ENCODE measurements at places on chromosomes 5 and 9.

DNA sequence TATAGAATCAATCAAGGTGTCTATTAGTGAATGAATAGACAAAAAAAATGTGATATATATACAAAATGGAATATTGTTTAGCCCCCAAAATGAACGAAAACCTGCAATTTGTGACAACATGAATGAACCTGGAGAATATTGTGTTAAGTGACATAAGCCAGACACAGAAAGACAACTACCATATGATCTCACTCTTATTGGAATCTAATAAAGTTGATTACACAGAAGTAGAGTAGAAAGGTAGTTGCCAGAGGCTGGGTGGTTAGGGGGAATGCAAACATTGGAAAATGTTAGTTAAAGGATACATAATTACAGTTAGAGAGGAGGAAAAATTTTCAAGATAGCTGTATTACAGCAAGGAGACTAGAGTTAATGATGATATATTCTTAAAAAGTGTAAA is 1962.3 kb downstream of the EFNA5 start:
- DNase-seq: no peak

- no peak for DNase-seq
Measured at GRCh38 chr5:77366717-77367500, 125.2 kb downstream of the WDR41 start.

DNA sequence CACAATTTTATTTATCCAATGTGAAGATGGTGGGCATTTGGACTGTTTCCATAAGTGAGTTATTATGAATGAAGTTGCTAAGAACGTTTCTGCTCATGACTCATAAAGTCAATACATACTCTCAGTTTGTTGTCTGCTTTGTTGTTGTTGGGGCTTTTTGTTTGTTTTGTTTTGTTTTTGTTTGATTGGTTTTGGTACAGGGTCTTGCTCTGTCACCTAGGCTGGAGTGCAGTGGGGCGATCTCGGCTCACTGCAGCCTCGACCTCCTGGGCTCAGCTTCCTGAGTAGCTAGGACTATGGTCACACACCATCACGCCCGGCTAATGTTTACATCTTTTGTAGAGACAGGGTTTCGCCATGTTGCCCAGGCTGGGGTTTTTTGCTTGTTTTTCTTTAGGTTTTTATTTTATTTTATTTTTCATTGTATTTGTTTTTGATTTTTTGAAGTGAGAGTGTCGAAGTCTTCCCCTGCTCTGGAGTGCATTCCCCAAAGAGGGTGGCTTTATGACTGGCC is 18.0 kb downstream of the TRIM7 start:
- no peak for DNase-seq

DNA sequence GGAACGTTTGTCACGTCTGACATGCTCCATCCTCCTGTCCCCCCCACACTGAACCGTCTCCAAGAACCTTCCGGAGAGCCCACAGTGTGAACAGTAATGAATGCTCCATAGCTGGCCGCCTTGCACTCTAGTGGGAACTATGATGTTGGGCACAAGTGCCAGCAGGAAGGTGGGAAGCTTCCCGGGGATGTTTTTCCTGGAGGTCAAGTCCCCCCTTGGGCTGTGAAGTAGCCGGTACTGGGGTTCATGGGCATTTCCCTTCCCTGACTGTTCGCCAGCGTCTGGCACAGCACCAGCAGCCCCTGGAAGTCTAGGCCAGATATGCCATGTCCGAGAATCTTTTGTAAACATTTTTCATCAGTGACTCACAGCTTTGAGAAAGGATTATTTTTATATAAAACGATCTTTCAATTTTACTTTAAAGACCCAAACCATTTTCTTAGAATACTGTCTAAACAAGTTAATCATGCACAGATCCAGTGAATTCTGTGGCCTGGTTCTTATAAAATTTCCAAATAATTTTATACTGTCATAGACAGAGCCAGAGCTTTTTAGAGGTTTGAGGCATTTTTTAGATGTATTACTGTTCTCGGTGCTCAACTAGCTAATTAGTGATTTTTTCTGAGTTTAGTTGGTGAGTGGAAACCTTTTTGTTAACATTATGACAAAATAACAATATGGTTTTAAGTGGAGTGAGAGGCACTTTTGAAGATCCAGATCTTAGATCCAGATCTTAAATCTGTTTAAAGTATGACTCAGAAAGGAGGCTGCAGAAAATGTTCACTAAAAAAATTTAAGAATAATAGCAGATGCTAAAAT is 11.6 kb downstream of the ABL1 start:
- DNase-seq: no peak

GRCh38 chr5:141420855-141421488 is at the start of gene PCDHGA11:
Gene PCDHGA11 (plus strand): TSS chr5:141421051. CDS start chr5:141421228, 177 bp downstream.
- no peak for DNase-seq

DNA sequence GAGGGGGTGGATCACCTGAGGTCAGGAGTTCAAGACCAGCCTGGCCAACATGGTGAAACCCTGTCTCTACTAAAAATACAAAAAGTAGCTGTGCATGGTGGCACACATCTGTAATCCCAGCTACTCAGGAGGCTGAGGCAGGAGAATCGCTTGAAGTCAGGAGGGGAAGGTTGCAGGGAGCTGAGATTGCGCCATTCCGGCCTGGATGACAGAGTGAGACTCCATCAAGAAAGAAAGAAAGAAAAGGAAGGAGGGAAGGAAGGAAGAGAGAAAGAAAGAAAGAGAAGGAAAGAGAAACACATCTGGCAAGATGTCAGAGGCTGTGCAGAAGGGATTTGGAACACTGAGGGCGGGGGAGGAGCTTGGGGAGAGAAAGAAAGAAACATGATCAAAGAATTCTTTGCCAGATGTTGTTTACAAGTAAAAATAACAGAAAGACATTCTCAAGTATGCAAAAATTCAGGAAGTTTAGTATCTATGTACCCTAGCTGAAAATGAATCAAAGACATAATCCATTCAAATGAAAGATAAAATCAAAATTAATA is 93.7 kb downstream of the AK8 start:
- no peak for DNase-seq

GRCh38 chr9:135488013-135488330 is 8.4 kb downstream of the PPP1R26 start:
- DNase-seq: no peak

GRCh38 chr5:176573564-176574296 is 24.6 kb downstream of the CDHR2 start:
- peak; percentile 79 for DNase-seq

- DNase-seq: no peak
Measured at GRCh38 chr5:169029037-169029436, 271.9 kb downstream of the SLIT3 start.

GRCh38 chr5:111513131-111513520 is 791 bp upstream of the STARD4 start:
- no peak for DNase-seq

GRCh38 chr5:104431002-104431620 is 868.5 kb upstream of the NUDT12 start:
- no peak for DNase-seq

- no peak for DNase-seq
Measured at GRCh38 chr9:137313326-137313936, 11.4 kb upstream of the NRARP start.

DNA sequence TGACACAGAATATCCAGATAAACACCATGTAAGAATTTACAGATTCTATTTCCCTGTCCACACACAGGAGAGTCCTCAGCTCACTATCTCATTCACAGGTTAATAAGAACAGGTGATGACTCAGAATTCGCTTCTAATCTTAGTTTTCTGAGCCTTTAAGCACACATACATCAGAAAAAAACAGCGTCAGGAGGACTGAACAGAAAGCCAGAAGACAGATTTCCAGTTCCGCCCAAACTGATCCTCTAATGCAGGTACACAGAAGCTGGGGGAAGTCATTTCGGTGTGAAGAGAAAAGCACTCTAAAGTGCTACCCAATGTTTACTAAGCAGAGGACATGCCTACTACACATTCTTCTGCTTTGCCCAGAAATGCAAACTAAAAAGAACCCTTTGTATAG is 1.6 kb downstream of the CEMIP2 start:
- DNase-seq: no peak

GRCh38 chr9:110191615-110192014 is 16.3 kb downstream of the C9orf152 start:
- no peak for DNase-seq

- no peak for DNase-seq
Measured at GRCh38 chr9:97109194-97109811, 70.4 kb upstream of the CTSV start.

DNA sequence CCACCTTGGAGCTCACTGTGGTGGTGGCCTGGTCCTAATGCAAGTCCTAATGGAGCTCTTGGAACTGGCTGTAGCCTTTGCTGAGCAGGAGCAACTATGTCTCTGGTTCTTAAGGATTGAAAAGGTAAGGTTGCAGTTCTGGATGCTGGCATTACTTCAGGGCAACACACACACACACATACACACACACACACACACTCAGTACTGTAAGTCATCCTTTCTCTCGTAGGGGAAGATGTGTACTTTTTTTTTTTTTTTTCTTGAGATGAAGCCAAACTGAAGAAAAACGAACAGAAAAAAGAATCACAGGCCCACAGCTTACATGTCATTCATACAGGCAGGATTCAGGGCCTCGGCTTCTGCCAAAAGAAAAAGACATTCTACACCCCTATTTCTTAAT is 81.1 kb upstream of the RPS23 start:
- DNase-seq: no peak

- DNase-seq: no peak
Measured at GRCh38 chr9:68443624-68444023, 87.2 kb downstream of the PGM5 start.

DNA sequence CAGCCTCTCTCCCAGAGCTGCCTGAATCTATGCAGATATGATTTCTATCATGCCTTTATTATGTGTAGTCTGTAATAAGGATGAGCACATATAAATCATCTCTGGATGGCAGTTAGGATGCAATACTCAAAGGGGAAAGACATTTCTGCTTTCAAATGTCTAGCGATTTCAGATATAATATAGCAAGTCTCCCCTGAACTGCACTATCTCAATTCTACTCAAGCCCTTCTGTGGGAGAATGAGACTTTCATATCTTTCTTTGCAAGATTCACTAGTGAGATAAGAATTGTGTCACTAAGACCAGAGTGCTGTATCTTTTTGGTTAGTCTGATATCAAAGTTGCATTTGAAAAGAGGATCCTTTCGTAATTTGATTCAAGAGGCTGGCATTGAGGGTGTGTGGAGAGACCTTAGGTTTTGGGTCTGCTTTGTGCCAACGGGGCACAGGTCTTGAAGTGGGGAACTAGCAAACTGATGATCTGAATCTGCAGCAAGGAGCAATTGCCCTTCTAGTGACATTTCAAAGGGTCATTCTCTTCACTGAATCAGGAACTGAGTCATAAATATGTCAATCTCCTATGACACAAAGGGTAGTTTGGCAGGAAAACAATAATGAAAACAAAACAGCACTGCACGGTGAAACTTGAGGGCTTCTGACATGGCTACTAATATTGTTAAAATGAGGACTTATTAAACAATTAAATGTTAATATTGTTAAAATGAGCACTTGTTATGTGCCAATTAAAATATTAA is 305.5 kb upstream of the CLINT1 start:
- DNase-seq: no peak

DNA sequence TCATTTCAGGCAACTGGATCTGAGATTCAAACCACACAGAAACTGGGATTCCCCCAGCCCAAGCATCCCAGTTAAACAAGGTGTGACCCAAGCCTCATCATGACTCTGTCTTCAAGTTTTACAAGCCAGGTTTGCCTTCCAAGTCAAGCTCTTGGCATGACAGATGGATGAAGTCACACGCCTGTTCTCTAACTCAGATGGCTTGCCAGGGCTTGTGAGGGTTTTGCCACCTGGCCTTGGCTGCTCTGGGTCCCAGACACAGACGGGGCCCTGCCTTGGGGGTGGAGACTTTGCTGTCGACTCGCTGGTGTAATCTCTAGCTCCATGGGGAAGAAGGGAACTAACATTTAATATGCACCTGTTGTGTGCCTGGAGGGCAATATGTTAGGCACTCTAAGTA is 95.8 kb upstream of the RARS1 start:
- DNase-seq: no peak

- DNase-seq: no peak
Measured at GRCh38 chr9:15519831-15520230, 9.1 kb upstream of the PSIP1 start.

GRCh38 chr9:94821098-94821887 is 94.8 kb downstream of the AOPEP start:
- DNase-seq: no peak

GRCh38 chr5:140240987-140241706 is 61.8 kb downstream of the PFDN1 start:
- DNase-seq: no peak

GRCh38 chr5:149344151-149344550 is 1.1 kb upstream of the GRPEL2 start:
- no peak for DNase-seq

DNA sequence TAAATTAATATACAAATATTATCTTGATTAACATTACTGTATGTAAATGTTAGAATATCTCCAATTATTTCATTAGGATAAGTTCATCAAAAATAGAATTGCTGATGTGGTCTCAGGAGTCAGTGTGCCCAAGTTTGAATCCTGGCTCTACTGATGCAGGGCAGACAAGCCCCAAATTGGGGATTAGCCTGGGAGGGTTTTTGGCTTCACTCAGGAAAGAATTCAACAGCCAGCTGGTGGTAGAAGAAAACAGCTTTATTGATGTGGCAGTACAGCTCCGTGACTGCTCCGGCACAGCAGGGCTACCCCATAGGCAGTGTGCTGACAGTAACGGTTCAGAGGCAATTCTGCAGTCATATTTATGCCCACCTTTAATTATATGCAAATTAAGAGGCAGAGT is 32.5 kb downstream of the COL27A1 start:
- no peak for DNase-seq

GRCh38 chr5:74536658-74537057 is 103.9 kb downstream of the ENC1 start:
- no peak for DNase-seq

- DNase-seq: no peak
Measured at GRCh38 chr9:12748016-12748415, 26.8 kb upstream of the LURAP1L start.

- no peak for DNase-seq
Measured at GRCh38 chr5:3186736-3187405, 408.8 kb upstream of the IRX1 start.

DNA sequence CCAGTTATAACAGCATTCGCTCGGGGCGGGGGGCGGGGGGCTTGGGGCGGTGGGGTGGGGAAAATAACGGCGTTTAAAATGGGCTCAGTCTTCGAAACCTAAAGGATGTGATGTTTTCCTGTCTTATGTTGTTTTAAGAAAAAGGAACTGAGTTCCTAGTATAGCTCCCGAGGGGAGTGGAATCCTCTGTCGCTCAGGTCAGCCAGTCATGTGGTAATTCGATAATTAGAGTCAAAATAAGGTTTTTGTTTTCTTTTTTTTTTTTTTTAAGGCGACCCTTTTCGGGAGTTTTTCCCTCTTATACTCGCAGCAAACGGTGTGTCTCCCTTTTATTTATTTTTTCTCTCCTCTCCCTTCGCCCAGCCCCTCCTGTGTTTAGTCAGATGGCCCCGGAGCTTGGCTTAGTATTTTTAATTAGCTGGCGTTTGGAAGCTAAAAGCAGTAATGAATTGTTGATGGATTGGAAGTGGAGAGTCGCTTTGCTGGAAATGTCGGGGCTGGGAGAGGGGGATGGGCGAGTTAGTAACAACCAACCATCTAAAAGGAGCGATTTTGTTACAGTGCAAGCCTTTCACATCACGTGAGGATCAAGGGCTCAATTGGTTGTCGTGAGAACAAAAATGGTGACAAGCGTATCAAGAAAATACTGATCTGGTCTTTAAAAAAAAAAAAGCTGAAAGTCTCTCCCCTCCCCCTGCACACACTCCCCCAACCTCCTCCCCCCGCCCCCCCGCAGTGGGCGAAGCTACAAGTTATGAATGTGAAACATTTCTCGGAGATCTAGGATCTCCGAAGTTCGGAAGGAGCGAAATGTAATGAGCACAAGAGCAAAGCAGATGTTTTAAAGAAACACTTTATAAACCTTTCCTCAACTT is 714 bp upstream of the ZNF608 start:
- no peak for DNase-seq
